ENCODE measurements at places on chromosomes 5 and 9. TPM values are rescaled to one million over a fixed set of nuclear protein-coding genes. Genes with fewer than 3 reads are reported as not detected.

DNA sequence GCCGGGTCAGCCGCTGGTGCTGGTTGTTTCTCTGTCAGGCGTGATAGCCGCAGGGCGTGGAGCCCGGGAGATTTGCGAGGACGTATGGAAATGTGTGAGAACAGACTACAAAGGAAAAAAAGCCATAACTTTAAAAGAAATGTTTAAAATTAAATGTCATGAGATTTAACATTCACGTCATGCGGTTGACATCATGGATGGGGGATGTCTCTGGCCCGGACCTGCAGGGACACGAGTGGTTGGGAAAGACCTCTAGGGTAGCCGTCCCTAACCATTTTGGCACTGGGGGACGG lies 643 bp upstream of the RNF130 start:
- no peak for DNase-seq

GRCh38 chr5:9198394-9198793 lies 347.5 kb downstream of the SEMA5A start:
- DNase-seq: no peak

GRCh38 chr9:131815970-131816873 lies 76.3 kb upstream of the RAPGEF1 start:
- no peak for DNase-seq

DNA sequence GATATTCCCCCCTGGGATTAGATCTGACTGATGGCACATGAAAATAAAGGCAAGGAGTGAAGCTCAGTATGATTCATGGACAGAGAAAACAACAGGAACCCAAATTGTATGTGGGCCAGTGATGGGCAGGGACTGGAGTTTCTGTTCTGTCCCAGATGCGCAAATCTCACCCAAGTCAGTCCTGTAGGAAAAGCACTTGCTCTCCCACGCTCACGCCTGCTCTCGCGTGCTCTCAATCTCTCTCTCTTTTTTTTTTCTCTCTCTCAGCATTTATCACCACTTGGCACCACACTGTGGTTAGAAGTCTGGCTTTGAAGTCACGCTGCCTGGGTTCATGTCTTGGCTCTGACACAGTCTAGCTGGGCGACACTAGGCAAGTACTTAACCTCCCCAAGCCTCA lies 106.5 kb upstream of the LRRTM2 start:
- DNase-seq: no peak

- DNase-seq: peak; percentile 82
Measured at GRCh38 chr9:79764374-79764773, 192.6 kb downstream of the TLE4 start.

GRCh38 chr5:179121667-179122111 lies 61.5 kb downstream of the ZNF354C start:
- no peak for DNase-seq

The DCP2 gene
- 82.1 TPM for total RNA-seq

DNA sequence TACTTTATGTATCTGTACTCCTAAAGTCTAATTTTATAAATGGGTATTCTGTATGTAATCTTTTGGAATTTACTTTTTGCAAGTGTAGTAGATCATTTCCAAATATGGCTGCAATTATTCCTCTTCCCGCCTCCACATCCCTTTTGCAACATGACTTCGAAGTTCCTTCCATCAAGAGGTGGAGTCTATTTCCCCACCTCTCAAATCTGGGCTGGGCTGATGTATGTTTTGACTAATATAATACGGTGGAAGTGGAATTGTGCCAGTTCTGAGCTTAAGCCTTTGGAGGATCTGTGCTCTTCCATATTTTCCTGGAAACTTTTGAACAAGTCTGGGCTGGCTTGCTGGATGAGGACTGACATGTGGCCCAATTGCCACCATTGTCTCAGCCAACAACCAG lies 155.9 kb downstream of the FGF18 start:
- DNase-seq: no peak

DNA sequence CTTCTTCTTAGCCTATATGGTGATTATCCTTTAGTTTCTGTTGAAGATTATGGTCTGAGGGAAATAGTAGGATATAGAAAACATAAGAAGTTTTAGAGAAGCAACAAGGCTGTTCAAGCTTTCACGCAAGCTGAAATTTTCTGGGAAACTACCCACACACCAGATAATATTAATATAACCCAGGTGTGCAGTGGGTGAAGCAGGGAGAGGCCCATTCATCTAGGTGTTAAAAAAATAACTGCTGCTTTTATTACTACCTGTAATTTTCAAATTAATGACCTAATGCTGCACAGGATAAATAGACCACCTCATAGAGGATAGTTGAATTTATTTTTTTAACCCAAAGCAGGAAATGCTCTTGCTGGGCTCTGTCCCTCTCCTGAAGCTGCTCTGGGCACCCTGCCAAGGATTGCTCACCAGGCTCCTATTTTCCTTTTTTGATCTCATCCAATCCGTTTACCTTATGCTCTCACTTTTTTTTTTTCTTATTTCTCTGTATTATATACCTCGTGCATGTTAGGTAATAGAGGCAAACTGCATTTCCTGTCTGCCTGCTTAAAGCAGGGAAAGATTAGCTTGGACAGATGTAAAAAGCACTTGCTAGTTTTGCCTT lies 124.3 kb upstream of the SLC12A2 start:
- peak; percentile 45 for DNase-seq

The NDUFS4 gene
- 189 TPM for total RNA-seq

The PPP2R2B gene
- total RNA-seq: 135 TPM

The NIPAL4 gene
- 1.1 TPM for total RNA-seq

DNA sequence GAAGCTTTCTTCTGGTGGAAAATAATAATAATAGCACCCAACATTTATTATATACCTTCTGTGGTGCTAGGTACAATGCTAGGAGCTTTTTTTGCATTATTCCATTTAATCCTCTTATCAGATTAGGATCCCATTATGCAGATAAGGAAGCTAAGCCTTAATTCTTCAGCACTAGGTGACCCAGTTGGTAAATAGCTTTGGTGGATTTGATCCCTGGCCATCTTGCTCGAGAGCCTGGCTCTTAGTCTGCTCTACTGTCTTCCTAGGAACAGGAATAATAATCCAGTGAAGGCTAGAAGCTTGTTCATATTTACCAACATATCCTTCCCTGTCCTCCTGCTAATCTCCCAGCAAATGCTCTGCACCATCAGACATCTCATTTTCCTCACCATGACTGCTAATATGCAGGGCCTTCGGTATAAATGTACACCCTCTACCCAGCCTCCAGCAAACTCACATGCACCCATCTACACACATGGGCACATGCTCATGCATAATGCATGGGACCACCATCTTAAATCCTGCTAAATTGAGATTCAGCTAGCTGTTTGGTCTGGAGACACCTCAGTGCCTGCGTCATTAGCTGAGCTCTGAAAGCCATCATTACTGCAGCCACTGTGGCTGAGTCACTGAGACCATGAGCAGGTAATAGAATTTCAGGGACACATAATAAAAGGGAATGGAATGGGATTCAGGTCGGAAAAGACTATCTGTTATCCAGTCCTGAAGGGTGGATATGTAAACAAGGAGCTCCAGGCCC lies 87.5 kb downstream of the TRIM32 start:
- peak; percentile 63 for DNase-seq

The ACTBL2 gene
- total RNA-seq: not detected

- no peak for DNase-seq
Measured at GRCh38 chr5:149037817-149038216, 25.0 kb downstream of the SH3TC2 start.

The CEL gene
- 0.30 TPM for total RNA-seq

- DNase-seq: no peak
Measured at GRCh38 chr5:143277536-143277935, 126.0 kb downstream of the NR3C1 start.

- DNase-seq: no peak
Measured at GRCh38 chr5:180026320-180026719, 45.2 kb downstream of the RNF130 start.

DNA sequence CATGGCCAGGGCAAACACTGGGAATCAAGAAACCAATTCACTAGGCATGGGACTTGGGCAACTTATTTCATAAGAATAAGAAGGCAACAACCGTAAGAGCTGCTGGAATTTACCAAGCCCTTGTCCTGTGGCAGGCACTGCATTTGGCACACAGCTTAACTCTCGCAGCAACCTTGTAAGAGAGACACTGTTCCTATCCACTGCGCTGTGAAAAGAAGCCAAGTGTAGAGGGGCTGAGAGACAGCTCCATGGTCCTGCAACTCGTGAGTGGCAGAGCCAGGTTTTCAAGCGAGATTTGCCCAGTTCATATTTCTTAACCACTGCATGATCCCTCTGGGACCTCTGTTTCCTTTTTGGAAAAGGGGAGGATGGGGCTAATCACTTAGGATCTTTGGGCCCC lies 129.3 kb upstream of the STC2 start:
- DNase-seq: no peak

The SOHLH1 gene
- total RNA-seq: 0.50 TPM

DNA sequence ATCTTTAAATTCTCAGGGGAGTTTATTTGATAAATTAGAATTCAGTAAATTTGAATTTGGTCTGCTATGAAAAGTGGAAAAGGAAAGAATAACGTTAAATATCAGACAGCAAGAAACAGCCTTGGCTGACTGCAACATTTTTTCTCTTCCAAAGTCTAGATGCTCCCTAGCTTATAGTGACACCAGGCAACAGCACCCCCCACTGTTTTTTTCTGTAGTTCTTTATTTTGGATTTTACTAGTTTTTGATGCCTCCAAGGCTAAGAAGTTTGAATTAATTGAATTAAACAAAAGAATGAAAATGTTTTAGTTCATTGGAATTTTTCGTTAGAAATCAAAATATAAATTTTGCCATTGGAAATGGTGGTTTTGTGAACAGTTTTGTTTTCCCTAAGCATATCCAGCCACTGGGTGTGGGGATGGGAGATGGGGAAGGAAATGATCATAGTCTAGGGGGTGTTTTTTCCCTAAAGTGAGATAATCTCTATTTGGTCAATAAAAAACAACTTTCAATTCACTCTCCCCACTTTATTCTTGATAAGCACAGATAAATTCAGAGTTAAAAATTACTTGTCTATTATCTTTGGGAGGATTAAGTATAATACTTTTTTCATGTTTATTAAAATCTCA lies 199.3 kb upstream of the CD180 start:
- no peak for DNase-seq

- DNase-seq: no peak
Measured at GRCh38 chr5:60633341-60633740, 66.6 kb downstream of the DEPDC1B start.

The SPATA6L gene
- 7.9 TPM for total RNA-seq

GRCh38 chr5:155461304-155461703 lies 447.7 kb downstream of the KIF4B start:
- no peak for DNase-seq

DNA sequence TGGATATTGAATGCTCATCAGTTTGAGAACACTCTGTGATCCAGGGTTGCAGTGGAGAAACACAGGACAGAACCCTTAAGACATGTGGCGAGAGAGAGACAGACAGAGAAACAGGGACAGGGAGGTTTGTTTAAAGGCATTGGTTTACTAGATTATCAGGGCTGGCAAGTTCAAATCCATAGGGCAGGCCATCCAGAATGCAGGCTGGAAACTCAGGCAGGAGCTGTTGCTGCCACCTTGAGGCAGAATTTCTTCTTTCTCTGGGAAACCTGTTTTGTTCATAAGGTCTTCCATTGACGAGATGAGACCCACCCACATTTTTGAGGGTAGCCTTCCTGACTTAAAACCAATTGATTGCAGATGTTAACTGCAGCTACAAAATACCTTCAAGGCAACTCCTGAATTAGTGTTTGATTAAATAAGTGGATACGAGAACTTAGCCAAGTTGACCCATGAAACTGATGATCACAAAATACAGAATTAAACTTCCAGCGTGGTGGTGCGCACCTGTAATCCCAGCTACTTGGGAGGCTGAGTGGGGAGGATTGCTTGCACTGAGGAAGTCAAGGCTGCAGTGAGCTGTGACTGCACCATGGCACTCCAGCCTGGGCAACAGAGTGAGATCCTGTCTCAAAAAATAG lies 55.9 kb downstream of the NSUN2 start:
- no peak for DNase-seq

- DNase-seq: no peak
Measured at GRCh38 chr9:124973807-124974206, 32.9 kb upstream of the GOLGA1 start.

GRCh38 chr9:86093788-86094555 lies 5.4 kb downstream of the GOLM1 start:
- DNase-seq: peak; percentile 34

DNA sequence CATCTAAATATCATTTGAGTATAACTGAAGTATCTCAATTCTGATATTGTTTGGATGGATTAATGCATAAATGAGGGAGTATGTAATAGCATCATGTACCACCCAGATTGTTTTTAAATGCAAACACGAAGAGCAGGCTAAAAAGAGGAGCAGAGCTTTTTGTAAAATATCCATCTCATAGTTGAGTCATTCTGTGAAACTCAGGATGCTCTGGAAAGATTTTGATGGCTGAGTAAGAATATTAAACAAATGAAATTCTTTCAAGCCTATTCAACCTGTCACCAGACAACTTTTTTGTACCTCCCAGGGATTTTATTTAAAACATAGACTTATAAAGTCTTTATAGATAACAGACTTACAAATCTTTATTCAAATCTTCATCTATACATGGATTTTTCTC lies 625.9 kb downstream of the TLE4 start:
- DNase-seq: no peak

DNA sequence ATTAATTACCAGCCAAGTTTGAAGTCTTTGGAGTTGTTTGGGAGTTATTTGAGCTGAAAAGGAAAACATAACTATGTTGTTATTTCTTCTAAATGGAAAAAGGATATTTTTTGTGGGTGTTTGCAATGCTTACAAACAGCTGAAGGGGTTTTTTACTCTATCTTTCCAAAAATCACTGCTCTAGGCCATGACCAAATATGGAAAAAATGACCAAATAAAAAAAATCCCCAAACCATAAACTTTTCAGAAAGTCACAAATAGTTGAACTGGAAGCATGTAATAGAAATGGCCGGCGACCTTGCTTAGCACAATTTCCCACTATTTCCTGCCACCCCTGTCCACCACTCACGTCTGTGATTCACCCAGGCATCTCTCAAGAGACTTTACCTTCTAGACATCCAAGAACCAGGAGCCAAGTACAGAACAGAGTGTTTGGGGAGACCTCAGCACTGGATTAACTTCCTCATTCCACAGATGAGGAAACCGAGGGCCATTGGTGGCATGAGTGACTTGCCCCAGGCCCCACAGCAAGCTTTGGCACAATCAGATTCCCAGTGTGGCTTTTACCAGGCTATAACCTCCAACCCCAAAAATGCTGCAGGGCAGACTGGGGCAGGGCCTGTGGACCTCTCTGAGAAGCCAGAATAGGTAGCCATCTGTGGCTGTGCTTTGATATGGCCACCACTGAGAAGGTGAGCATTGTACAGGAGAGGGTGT lies 84.5 kb downstream of the NRG2 start:
- DNase-seq: no peak

All from spinal cord (tissue), 10 donors.